D341Med (cell line): ENCODE measurements at places on chromosomes 6 and 20.

GRCh38 chr6:16999491-17000436 is 102.1 kb upstream of the STMND1 start:
- no peak for DNase-seq

DNA sequence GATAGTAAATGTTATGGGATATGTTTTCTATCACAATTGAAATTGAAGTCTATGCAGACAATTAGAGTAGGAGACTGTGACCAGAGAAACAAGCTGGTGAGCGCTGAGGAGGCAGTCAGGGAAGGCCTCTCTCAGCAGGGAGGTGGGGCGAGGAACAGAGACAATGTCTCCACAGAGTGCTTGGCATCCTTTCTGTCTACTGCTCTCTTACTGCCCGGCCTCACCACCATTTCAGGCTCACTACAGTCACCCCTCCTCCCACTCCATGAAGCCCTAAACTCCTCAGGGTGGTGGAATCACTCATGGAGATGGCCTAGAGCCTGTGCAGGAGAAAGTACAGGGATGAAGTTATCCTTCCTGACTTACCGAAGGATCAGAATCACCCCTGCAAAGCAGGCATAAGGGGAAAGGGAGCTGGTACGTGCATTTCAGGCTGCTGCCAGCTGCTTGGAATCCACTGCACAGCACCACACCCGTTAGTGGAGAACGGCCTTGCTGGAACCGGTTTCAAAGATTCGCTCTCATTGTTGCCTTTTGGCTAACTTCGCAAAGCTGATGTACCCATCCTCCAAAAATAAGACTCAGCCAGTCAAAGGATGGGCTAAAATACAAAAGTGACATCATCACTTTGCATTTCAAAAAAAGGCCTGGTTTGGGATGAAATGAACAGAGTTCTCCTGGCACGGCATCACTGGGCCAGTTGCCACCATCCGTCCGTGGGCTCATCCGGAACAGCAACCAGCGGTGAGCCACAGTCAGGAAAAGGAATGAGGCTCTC is 67.3 kb downstream of the SLC22A23 start:
- DNase-seq, result no peak

- no peak for DNase-seq
These were observed 26.5 kb downstream of the BCL2L1 start for GRCh38 chr20:31695849-31696804.

- DNase-seq, result no peak
These were observed 37.9 kb downstream of the PTPRA start for GRCh38 chr20:2911200-2911599.

DNA sequence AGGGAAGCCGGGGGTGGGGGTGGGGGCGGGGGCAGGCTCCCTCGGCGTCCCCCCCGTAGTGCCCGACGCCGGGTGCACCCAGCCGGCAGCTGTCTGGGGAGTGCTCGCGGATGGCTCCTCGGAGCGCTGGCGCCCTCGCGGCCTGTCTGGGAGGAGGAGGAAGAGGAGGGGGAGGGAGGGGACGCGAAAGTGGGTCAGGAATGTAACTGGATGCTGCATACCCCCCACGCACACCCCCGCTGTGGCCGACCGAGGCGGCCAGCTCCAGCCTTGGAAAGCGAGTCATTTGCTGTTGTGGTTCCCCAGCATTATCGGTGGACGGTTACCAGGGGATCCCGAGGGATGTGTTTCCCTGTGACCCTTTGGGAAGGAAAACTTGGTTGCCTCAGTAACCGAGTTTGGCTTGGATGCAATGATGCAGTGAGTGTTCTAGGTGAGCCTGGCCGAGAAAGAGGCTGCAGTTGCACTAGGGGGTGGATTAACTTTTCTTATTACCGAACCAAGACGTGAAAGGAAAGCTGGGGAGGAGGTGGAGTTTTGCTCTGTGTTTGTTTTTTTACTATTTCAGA is 55.2 kb upstream of the RREB1 start:
- DNase-seq, result no peak

GRCh38 chr6:54262971-54263370 is 45.3 kb upstream of the TINAG start:
- DNase-seq, result no peak

GRCh38 chr20:57244627-57245214 is 21.7 kb downstream of the BMP7 start:
- no peak for DNase-seq

GRCh38 chr6:61868507-61869080 is 417.4 kb downstream of the KHDRBS2 start:
- no peak for DNase-seq

DNA sequence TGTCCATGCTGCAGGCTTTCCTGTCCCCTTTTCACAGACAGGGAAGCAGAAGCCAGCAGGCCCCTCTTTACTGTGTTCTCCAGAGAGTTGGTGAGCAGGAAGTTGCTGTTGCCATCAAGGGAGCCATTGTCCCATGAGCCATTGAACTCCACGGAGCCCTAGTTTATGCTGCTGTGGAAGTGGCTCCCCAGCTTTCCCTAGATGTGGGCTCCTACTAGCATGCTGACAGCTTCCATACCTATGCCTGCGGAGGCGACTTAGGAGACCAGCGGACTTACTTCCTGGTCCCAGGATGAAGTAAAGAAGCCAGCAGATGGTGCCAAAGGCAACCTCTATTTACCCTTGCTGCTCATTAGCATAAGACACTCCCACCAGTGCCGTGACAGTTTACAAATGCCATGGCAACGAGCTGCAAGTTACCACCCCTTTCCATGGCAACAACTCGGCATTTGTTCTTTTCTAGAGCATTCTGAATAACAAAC is 30.8 kb upstream of the FKBP1A start:
- peak; percentile 47 for DNase-seq
